ENCODE measurements at places on chromosomes 12 and 14. TPM values are rescaled to one million over a fixed set of nuclear protein-coding genes. Genes with fewer than 3 reads are reported as not detected.

RDH5 gene
- 13.8 TPM for total RNA-seq

DIO3 gene
- 1.1 TPM for total RNA-seq

CLEC6A gene
- not detected for total RNA-seq

SYNDIG1L gene
- total RNA-seq: under 0.01 TPM

PSMA6 gene
- total RNA-seq: 116 TPM

FBXL14 gene
- total RNA-seq: 21.1 TPM

SIRT4 gene
- total RNA-seq: 2.0 TPM

KRT6C gene
- not detected for total RNA-seq

CATSPERB gene
- not detected for total RNA-seq

DACT1 gene
- total RNA-seq: 43.4 TPM

IKBIP gene
- total RNA-seq: 69.8 TPM
